ENCODE measurements at places on chromosomes 5 and 9.

DNA sequence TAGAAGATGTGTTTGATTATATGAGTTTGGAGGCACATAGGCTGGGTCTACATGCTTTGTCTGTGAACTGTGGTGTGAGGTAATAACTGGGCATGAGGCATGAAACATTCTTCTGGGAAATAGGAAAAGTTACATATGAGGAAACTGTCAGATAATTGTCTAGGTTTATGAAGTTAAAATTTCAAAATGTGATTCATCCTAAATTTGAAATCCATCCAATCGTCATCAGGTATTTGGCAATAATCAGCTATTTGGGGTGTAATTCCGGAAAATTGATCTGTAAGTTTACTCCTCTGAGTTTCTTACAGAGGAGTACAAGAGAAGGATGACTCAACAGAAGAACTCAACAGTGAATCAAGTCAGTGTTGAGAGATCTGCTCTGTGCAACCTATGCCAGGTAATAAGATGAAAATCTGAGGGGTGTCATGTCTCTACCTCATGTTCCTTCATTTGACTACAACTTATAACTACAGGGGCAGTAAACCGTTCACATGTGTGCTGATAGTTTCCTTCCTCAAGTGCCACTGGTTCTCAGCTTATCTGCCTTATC is 1171.6 kb upstream of the CDH18 start:
- DNase-seq = no peak

GRCh38 chr9:16335788-16336580 is 534.5 kb downstream of the BNC2 start:
- no peak for DNase-seq

- DNase-seq = no peak
Measured at GRCh38 chr5:60959156-60959555, 14.2 kb downstream of the NDUFAF2 start.

DNA sequence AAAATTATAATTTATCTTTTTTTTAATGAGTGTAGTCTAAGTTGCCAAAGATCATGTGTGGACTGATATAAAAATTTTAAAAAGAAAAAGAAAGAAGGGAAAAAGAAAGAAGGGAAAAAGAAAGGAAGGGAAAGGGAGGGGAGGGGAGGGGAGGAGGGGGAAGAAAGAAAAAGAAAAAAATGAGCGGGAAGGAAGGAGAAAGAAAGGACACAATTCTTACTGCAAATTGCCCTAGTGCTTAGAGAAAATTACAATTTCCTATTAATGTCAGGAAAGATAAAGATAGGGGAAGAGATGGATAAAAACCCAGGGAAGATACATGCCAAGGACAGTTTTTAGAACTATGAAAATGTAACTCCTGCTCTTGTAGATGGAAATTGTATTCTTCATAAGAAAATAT is 789.7 kb upstream of the GRAMD2B start:
- no peak for DNase-seq

GRCh38 chr9:108311745-108312144 is 544.0 kb downstream of the ACTL7B start:
- no peak for DNase-seq

- DNase-seq = no peak
Measured at GRCh38 chr5:169474226-169474625, 109.3 kb upstream of the SPDL1 start.

DNA sequence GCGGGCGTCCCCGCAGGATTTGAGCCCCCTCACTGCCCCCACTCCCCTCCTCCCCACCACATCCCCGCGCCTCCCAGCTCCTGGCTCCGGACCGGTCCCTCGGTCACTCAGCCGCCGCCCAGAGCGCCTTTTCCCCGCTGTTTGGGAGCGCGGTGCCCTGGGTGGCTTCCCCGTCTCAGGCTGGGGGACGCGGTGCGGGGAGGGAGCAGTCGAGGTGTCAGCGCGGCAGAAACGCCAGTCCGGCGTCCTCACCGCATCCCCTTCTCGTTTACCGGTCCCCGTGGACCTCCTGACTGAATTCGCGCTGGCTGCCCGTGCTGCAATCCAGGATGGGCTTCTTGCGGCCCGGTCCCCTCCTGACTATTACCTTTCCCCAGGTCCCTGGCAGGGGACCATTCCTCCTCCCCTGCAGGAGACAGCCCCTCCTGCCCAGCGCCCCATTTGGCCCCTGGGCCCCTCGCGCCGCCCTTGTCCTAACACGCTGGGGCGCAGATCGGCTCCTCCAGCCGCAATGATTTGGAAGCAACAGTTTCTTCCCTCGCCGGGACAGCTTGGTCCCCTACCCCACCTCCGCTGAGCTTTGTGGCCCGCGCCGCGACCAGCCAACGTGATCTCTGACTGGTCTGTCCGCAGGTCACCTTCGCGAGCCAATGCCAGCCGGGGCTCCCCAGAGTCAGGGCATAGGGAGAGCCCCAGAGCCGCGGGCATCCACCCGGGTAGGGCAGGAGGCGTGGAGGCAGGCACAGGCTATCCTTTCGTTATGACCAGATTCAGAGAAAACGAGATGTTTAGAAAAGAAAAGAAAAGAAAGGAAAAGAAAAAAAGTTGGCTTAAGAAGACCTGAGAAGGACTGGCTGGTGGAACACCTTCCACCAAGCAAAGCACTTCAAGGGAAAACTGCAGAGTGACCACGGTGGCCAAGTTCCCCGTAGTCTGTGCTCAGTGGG is 1.2 kb downstream of the ANKRD33B start:
- DNase-seq = peak; percentile 51

DNA sequence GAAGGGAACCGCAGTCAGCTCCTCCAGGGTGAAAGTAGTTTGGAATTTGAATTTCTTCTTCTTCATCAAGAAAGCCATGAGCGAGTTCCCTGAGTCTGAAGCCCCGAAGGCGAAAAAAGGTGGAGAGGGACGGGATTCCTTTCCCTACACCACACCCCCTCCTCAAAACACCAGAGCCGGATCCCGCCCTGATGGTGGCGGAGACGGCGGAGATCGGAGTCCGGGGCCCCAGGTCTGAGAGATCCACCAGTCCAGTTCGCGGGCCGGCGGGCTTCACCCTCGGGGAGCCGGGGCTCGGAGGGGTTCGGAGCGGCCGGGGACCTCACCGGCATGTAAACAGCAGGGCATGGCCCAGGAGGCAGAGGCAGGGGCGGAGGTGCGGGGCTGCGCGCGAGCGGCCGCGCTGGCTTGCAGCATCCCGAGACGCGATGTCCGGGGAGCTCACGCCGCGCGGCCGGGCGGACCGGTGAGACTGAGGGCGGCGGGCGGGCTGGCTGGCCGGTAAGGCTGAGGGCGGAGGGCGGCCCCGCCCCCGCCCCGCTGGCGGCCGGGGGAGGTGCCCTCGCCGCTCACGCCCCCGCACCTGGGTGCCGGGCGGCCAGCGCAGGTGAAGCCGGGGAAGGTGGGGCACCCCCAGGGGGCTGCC is 606 bp downstream of the EEIG1 start:
- peak; percentile 46 for DNase-seq
